ENCODE measurements at places on chromosomes 7 and 10.

DNA sequence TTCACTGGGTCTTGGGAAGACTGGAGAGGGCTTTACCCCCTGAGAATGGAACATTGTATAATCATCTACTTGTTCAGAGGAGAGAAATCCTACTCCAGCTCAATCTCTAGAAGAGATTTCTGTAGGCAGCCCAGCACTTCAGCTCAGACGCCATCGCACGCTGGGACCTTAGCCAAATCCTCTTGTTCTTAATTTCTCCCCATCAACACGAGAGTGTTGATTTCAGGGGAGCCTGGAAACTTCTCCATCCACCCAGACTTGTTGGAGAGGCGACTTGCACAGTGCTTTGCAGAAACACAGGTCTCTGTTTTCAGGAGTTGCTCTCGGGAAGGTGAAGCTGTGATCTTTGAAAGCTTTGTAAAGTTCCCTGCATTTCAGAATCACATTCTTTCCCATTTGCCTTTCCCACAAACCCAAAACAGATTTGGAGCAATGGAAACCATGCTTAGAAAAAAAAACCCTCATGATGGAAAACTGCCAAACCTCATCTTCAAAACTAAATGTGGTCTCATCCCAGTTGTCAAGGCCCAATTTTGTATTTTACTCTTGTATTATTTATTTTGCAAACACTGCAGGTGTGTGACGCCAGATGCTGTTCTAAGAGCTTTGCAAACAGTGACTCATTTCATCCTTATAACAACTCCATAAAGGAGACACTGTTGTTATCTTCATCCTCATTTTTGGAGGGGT lies 60.9 kb downstream of the CALML3 start:
- DNase-seq = peak; percentile 20

DNA sequence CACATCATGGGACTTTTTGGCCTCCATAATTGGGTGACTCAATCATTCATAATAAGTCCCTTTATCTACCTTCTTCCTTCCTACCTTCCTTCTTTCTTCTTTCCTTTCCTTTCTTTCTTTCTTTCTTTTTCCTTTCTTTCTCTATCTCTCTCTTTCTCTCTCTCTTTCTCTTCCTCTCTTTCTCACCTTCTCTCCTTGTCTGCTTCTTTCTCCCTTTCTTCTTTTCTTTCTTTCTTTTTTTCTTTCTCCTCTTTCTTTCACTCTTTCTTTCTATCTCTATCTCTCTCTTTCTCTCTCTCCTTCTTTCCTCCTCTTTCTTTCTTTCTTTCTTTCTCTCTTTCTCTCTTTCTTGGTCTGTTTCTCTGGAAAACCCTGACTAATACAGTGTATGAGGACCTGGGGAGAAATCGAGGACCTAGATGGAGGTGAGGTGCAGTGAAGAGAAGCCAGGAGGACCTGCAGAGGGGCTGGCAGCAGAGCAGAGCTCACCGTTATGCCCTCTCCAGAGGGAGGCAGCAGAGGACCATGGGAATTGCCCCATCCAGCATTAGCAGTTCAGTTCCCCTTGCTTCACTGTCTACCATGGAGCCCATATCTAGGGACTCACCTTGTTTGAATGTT lies 52.7 kb upstream of the BTRC start:
- no peak for DNase-seq

DNA sequence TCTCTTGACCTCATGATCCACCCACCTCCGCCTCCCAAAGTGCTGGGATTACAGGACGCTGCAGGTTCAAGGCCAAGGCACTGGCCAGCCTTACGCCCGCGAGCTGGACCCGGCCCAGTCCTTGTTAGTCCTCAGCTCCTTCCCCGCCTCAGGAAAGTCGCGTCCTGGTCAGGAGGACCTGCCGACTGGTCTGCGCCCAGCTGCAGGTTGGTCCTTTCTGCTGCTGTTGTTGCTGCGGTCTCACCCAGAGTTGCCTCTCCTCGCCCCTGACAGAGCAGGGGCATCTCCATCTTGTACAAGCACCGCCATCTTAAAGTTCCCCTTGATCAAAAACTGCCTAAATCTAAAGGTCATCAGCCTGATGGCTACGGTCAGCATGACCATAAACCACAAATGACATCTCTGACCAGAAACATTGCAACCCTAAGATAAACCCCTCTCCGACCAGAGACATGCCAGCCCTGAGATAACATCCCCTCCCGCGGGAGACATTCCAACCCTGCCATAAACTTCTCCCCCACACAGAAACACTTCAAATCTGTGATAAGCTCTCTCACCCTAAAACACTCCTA lies 13.9 kb upstream of the BMS1 start:
- DNase-seq = no peak

- no peak for DNase-seq
These were observed 5.8 kb downstream of the ACSL5 start for GRCh38 chr10:112379635-112380296.

DNA sequence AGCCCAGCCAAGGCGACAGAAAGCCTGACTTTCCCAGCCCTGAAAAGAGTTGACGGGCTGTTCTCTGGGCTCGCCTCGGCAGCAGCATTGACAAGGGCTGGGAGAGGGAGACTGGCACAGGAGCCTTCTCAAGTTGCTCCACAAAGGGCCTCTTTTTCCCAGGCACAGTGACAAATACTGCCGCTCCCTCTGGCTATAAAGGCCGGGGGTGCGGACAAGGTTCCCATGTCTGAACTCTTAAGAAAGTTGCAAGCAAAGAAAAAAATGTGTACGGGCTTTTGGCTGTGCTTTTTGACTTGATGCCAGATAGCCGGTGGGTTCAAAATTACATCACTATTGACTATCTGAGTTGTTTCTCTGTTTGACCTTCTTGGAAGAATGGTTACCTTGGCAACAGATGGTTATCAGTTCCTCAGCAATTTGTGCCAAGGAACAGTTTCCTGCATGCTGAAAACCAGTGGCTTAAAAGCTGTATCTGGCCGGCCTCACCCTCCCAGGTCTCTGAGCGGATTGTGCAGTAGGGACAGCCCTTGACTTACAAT lies 115.9 kb upstream of the EEPD1 start:
- DNase-seq = no peak

- DNase-seq = peak; percentile 66
These were observed 34.0 kb downstream of the PSAP start for GRCh38 chr10:71816936-71817618.

- DNase-seq = no peak
These were observed 910 bp downstream of the ARHGAP19 start for GRCh38 chr10:97291357-97292096.

- DNase-seq = peak; percentile 35
These were observed 38.1 kb downstream of the PPIF start for GRCh38 chr10:79385392-79385795.

GRCh38 chr10:68330852-68331454 lies 911 bp upstream of the HNRNPH3 start:
- peak; percentile 81 for DNase-seq

- no peak for DNase-seq
These were observed 178.4 kb upstream of the TARP start for GRCh38 chr7:38451840-38452239.

DNA sequence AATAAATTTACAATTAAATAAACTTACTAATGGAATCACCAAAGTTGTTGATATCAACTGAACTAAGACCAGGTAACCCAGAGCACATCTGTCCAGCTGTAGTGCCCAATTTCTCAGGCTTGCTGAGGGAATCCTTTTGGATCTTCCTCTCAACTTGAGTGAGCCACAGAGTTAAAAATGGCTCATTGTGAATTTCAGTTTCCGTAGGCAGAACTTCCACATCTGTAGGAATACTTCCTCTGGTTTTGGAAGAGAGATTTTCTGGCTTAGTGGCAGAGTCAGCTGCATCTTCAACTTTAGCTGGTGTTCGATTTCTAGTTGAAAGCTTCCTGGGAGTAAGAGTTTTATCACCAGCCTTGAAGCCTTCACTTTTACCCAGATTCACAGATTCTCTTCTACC lies 11.3 kb downstream of the MKI67 start:
- no peak for DNase-seq

DNA sequence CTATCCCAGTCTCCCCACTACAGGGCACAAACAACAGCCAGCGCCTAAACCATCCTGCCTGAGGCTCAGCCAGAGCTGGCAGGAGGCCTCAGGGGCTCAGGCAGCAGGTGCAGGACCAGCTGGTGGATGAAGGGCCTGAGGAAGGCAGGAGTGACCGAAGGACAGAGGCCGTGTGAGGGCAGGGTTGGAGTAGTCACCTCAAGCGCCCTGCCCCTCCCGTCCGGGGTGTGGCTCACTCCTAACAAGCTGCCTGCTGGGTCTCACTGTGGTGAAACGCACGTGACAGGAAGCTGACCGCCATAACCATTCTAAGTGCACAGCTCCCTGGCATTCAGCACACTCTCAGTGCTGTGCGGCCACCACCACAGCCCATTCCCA lies 281.1 kb downstream of the ELFN1 start:
- DNase-seq = peak; percentile 86

GRCh38 chr7:42065942-42066341 lies 171.1 kb downstream of the GLI3 start:
- no peak for DNase-seq

GRCh38 chr7:84624927-84625326 lies 430.3 kb upstream of the SEMA3A start:
- no peak for DNase-seq

GRCh38 chr10:110494532-110494931 lies 3.2 kb upstream of the DUSP5 start:
- DNase-seq = no peak
